Central memory CD4-positive, alpha-beta T cell (primary cell): ENCODE measurements at places on chromosomes 1 and 21.

- DNase-seq, result no peak
These were observed 12.5 kb upstream of the PLPP3 start for GRCh38 chr1:56591909-56592308.

DNA sequence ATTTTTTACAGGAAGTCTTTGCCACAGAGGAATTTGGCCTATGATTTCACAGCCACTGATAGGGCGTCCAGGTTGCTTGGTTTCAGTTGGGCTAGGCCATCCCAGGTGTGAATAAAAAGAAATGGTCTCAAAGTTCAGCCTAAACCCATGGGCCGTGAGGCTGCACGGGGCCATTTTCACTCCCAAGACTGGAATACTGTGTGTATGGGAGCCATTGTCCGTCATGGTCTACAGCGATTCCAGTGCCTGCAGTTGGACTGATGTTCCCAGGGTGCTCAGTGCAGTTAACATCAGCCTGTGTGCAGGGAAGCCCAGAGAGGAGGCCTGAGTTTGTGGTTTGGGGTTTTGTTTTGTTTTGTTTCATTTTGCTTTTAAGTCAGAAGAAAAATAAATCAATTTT is 133.2 kb downstream of the ADSS2 start:
- DNase-seq, result no peak

- peak; percentile 31 for DNase-seq
These were observed 25.1 kb upstream of the TMEM222 start for GRCh38 chr1:27296773-27297291.

GRCh38 chr1:226708342-226708780 is 30.7 kb downstream of the ITPKB start:
- no peak for DNase-seq

DNA sequence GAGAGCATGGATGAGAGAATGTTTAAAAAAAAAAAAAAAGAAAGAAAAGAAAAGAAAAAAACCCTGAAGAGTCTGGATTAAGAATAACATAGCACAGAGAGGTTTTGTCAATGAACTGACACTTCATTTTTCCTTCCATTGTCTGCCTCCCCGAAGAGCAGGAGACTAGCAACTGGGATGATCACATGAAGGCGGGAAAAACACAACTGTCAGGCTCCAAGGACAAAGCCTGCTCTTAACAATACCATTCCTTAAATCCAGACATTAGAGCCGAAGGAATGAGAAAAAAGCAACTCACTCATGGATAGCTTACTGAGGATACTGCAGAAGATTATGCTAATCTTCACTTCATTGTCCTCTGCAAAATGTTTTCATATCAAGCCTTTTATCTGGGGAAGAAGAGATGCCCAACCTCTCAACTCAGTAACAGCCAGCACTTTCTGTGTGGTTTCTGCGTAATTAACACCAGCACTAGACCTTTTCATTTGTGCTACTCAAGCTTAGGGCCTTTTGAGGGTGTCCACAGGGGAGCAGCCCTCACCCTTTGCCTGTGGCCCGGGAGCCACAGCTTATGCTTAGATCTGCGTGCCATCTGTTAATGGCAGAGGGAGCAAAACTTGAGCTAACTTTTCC is 182.3 kb downstream of the BARHL2 start:
- no peak for DNase-seq

GRCh38 chr1:53608071-53608470 is 130.9 kb downstream of the GLIS1 start:
- DNase-seq, result no peak

GRCh38 chr21:25183577-25183976 is 423.7 kb downstream of the MRPL39 start:
- DNase-seq, result no peak

DNA sequence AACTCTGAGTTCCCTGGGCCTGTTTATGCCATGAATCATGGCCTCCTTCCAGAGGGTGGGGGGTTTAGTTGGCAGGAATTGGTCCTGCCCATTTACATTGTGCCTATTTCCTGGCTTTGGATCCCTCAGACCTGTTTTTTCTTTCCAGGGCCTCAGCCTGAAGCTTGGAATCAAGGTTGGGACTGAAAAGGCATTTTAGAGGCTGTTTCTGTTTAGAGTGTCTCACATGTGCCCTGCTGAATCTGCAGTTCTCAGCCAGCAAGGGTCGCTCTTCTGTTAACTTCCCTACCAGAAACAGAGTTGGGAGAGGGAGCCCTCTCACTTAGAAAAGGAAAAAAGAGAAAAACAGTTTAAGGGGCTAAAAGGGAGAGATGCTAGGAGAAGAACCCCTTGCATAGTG is 191.1 kb downstream of the PTPRC start:
- DNase-seq, result no peak

DNA sequence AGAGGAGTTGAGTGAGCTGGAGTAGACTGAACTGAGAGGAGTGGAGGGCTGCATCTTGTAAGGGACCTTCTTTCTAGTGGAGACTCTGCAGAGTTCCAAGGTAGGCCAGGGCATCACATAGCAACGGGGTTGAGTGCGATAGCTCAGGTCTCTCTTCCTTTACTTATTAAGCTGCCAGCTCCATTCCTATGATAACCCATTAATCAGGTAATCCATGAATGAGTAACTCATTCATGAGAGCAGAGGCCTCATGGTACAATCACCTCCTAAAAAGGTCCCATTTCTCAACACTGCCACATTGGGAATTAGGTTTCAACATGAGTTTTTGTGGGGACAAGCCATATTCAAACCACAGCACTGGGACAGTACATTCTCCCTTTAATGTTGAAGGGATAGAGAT is 21.3 kb downstream of the VN1R5 start:
- no peak for DNase-seq

DNA sequence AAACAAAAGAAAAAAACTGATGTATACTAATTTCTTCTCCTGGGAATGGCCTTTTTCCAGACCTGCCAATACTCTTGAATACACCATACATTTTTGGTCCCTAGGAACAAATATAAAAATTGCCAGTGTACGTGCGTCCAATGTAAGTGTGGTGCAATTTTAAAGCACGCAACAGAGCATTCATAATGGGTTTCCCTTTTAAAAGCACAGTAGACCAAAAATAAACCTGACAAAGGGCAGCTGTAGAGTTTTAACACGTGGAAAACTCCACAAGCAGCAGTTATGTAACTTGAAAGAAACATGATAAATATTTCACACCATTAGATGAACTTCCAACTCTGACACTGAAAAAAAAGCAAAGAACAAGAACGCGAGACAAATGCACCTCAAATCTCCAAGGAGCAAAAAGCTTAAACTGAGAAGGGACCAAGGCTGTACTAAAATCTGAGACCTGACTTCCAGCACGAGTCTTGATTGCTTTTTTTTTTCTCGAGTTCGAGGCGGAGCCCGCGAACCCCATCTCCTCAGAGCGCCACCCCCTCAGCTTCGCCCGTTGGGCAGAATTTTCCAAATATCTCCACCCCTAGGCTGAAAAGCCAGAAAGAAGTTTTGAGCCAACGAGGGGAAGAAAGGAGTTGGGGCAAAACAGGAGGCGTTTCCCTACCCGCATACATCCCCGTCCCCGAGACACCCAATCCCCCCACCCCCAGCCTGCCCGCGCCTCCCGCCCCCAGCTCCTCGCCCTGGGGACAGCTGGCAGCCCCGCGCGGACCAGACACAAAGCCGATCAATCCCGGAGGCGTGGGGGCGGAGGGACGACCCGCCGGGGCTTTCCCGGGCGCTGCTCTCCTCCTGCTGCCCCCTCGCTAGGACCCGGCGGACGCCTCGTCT is at the start of gene JAM2:
JAM2 (plus strand) TSS at position 599 of the 891 bp plus-strand sequence. CDS start 564 bp downstream, outside the sequence.
- DNase-seq, result peak; percentile 10

DNA sequence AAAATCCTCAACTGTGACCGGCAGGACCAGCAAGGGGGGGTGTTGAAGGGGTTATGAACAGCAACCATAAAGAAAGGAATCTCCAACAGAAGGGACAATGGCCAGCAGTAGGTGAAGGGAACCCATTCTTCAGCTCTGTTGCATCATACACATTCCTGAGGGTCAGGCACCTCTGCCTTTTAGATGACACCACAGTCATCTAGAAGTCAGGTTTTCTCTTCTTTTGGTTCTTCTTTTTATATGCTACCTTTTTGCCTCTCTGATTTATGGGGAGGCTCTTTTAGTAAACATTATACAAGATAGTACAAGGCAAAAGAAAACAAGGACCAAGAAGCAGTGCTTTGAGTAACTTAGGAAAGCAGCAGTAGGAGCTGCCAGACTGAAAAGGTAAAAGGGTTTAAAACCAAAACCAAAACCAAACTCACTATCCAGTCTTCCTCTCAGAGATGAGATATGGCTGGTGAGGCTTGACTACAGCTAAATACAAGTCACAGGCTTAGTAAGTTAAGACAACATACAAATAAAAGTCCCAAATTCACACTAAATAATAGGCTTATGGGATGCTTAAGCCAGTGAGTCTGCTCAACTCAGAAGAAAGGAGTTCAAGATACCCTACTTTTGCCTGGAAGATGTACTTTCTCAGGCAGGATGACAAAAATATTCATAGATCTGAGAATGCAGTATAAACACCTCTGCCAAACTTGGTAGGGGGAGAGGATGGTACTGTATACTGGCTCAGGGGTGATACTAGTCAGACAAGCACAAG is 4.1 kb downstream of the TEX38 start:
- DNase-seq, result peak; percentile 19

- DNase-seq, result no peak
These were observed 48.3 kb upstream of the ARTN start for GRCh38 chr1:43885279-43885801.

- DNase-seq, result no peak
These were observed 115.6 kb downstream of the TNFSF18 start for GRCh38 chr1:172935062-172935592.

GRCh38 chr21:40333731-40334130 is 466.5 kb downstream of the PCP4 start:
- DNase-seq, result no peak

DNA sequence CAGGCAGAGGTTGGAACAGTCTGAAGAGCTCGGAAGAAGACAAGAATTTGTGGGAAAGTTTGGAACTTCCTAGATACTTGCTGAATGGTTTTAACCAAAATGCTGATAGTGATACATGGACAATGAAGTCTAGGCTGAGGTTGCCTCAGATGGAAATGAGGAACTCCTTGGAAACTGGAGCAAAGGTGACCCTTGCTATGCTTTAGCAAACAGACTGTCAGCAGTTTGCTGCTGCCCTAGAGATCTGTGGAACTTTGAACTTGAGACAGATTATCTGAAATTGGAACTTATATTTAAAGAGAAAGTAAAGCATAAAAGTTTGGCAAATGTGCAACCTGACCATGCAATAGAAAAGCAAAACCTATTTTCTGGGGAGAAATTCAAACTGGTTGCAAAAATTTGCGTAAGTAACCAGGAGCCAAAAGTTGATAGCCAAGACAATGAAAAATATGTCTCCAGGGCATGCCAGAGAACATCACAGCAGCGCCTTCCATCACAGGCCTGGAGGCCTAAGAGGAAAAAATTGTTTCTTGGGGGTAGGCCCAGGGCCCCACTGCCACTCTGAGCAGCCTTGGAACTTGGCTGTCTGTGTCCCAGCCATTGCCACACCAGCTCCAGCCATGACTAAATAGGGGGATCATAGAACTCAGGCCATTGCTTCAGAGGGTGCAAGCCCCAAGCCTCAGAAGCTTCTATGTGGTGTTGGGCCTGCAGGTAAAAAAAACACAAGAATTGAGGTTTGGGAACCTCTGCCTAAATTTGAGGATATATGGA is 675.3 kb downstream of the LTN1 start:
- no peak for DNase-seq

GRCh38 chr1:199335496-199335895 is 692.0 kb upstream of the NR5A2 start:
- DNase-seq, result no peak

GRCh38 chr1:170663404-170664092 is 383 bp upstream of the PRRX1 start:
- no peak for DNase-seq

GRCh38 chr1:234722904-234723720 is 113.1 kb upstream of the IRF2BP2 start:
- DNase-seq, result no peak

- no peak for DNase-seq
These were observed 344.1 kb upstream of the VAMP3 start for GRCh38 chr1:7426780-7427604.

GRCh38 chr1:170291516-170291915 is 145.8 kb downstream of the NTMT2 start:
- no peak for DNase-seq

GRCh38 chr1:19664453-19665185 is at the start of gene HTR6:
Gene HTR6 (plus strand): TSS chr1:19664875. CDS start chr1:19665754, 879 bp downstream.
- peak; percentile 30 for DNase-seq

DNA sequence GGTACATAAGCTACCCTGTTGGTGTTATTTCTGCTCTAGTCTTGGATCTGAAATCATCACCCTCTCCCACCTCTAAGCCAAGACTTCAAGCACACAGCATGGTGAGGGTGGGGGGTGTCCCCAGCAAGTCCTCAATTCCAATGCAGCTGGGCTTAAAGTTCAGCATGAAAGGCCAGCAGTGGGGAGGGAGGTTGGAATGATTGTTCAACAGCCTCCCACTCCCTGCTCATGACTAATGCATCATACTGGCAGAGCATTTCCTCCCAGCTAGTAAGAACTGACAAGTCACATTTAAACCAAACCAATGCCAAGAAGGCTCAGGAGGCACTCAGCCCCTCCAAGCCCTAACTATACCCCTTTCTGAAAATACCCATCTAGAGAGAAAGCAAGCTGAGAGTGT is 50.1 kb downstream of the TIAM1 start:
- no peak for DNase-seq

DNA sequence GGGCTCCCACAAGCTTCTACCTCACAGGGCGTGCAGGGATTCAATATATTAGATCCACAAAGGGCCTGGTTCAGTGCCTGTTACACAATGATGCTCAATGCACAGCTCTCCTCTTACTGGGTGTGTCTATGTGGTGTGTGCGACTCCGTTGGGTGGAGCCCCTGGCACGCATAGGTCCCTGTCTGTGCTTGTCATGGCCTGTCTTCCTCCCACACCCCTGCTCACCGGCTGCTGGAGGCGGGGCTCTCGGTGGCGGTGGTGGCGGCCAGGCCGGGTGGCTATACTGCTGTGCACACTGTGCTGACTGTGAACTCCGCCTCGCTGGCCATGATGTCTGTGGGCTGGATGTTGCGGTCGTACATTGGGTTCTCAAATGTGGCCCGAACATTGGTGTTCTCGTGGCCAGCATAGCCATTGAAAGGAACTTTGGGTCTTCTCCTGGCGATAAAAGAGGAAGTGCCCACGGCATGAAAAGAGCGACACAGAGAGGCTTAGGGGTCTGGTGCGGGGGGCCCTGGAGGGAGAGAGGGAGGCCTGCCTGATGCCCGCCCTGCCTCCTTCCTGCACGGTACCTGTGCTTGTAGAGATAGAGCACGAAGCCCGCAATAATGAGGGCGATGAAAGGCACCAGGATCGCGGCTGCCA is 46.9 kb downstream of the ZSCAN20 start:
- no peak for DNase-seq

DNA sequence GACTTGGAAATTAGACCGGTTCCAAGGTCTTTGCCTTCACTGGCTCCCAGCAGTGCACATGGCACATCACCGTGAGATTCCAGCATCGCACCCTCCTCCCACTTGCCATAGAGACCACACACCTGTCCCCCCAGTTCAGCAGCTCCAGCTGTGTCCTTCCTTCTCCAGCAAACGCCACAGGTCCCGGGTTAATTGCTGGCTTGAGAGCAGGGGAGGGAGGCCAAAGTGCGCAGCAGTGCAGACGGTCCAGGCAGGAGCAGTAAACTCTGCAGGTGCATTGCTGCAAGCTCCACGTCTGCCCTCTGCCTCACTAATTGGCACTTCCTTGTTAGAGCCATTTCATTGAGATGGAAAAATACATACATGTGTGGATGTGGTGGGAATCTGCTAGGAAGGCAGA is 65.3 kb downstream of the KLHDC7A start:
- no peak for DNase-seq

- peak; percentile 64 for DNase-seq
These were observed 1.1 kb downstream of the ADGRB2 start for GRCh38 chr1:31762726-31763670.
